ENCODE measurements at places on chromosomes 7 and 10. TPM values are rescaled to one million over a fixed set of nuclear protein-coding genes. Genes with fewer than 3 reads are reported as not detected.

- H3K27ac ChIP-seq: no peak overlapping the region
- H3K36me3 ChIP-seq: peaks cover 39% of the 10 kb centered on the region
- H3K27me3 ChIP-seq: no peaks in the 10 kb centered on the region
- peaks cover 12% of the 10 kb centered on the region for H3K4me1 ChIP-seq
These were observed 73.6 kb downstream of the EPC1 start for GRCh38 chr10:32273336-32273735.

GRCh38 chr7:82950436-82950835 is 212.2 kb downstream of the PCLO start:
- H3K4me1 ChIP-seq: no peaks in the 10 kb centered on the region
- DNase-seq: no peak

Gene FAM221A
- total RNA-seq: 8.1 TPM

GRCh38 chr7:36129048-36129534 is 24.0 kb upstream of the EEPD1 start:
- H3K4me1 ChIP-seq: peaks cover 2% of the 10 kb centered on the region
- no peak overlapping the region for H3K4me3 ChIP-seq
- peaks cover 3% of the 10 kb centered on the region for H3K27me3 ChIP-seq
- no peak overlapping the region for H3K27ac ChIP-seq
- no peak for DNase-seq
- H3K36me3 ChIP-seq: no peaks in the 10 kb centered on the region

- no peaks in the 10 kb centered on the region for H3K36me3 ChIP-seq
- no peak for DNase-seq
- no peaks in the 10 kb centered on the region for H3K4me1 ChIP-seq
- H3K4me3 ChIP-seq: no peak overlapping the region
- no peak overlapping the region for H3K27ac ChIP-seq
These were observed 37.6 kb upstream of the C1QL3 start for GRCh38 chr10:16559236-16559773.

DNA sequence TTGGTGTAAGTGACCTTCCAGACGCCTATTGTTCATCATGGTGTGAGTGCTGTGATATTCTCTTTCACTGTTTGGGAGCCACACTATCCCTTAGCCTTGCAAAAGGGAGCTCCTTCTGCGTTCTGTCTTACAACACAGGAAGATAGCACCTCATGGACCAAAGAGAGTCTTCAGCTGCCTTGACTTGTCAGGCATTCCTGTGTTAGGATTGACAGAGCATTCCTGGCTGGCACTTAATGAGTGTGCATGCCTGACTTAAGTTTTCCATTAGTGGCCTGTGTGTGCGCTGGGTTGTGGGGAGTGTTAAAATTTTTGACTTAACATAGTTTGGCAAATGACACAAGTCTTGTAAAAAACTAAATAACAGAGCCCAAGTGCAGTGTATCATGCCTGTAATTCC is 21.9 kb upstream of the MSRB2 start:
- no peak overlapping the region for H3K27ac ChIP-seq
- no peaks in the 10 kb centered on the region for H3K36me3 ChIP-seq
- H3K27me3 ChIP-seq: peaks cover 12% of the 10 kb centered on the region
- H3K4me1 ChIP-seq: no peaks in the 10 kb centered on the region
- no peak for DNase-seq
